ENCODE measurements at places on chromosomes 1 and 21. TPM values are rescaled to one million over a fixed set of nuclear protein-coding genes. Genes with fewer than 3 reads are reported as not detected.
A peak's percentile ranks its signal among the peaks of the same experiment; 100 is the strongest.

DNA sequence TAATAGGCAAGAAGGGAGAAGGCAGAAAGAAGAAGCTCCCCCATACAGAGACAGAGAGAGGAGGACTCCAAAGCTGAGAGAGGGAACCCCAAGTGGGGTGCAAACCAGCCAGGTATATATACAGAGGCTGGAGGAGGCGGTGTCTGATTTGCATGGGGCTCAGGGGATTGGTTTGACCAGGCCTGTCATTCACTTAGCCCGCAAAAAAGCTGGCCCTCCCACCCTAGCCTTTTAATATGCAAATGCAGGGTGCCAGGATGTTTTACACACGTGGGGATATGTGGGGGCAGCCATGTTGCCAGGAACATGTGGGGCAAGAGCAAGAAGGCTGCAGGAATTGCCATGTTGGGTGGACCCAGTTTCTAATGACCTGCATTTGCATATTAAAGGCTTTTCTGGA, 37.0 kb upstream of the TENT5B start:
- no peak for DNase-seq

DNA sequence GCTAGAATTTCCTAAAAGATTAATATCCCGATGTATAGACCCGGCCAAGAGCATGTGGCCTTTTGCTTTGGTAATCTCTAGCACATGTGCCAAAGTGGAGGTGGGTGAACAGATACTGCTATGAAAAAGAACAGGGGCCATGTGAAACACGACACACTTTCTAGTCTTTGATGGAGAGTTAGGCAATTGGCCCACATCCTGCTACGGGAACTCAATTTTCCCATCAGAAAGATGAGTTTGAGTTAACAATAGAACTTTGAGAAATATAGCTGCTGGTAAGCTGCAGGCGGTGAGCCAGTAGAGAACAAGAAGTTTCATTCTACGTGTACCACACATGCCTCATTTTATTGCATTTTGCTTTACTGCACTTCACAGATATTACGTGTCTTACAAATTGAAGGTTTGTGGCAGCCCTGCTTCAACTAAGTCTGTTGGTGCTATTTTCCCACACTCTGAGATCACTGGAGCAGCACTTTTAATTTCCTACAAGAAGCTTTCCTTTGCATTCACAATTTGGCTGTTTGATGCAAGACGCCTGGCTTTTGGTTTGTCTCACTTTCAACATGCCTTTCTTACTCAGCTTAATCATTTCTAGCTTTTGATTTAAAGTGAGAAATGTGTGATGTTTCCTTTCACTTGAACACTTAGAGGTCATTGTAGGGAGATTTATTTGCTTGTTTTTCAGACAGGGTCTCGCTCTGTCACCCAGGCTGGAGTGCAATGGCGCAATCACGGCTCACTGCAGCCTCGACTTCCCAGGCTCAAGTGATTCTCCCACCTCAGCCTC, 46.3 kb downstream of the HTR6 start:
- no peak for DNase-seq

- DNase-seq = no peak
These were observed 21.1 kb downstream of the SNAP47 start for GRCh38 chr1:227756172-227756959.

GRCh38 chr1:16189921-16190621, 22.4 kb downstream of the ARHGEF19 start:
- no peak for DNase-seq

DNA sequence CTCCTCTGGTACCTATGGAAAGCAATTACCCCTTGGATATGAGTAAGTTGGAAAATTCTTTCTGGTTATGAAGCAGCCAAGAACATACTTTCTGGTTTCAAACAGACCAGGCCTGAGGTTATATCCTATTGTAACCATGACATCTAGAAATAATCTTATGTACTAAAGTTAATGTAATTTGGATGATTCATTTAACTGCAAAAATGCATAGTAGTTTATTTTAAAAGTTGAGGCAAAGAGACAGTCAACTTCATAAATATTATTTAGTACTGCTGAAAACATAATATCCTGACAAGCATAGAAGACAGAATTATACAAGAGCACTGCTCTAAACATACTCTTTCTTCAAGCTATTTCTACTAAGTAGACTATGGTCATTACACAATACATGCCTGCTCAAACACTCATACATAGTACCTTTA, 25.5 kb downstream of the ODF2L start:
- DNase-seq = no peak

DNA sequence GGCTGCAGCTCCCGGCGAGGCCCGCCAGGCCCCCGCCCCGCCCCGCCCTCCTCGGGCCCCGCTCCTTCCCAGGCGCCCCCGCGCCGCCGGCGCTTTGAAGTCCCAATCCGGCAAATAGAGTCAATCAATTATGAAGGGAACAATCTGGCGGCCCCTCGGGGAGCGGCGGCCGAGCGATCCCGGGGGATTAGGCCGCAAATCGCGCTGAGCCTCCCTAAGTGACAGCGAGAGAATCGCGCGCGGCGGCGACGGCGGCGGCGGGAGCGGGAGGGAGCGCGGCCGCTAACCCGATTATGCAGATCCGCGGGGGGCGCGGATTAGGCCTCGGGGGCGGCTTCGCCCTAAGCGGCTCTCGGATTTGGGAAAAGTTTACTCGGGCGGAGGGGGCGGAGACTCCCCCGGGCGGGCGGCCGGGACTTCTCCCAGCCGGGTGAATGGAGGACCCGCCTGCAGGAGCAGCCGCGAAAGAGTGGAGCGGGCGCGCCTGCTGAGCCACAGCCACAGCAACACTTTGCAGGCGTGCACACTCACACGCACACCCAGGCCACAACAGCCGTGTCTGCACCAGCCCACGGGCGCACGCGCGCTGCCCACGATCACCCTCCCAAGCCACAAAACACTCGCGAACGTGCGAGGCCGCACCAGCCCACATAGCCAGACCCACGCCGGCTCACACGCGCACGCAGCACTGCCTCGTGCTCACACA, 23.0 kb upstream of the DMBX1 start:
- no peak for DNase-seq

DNA sequence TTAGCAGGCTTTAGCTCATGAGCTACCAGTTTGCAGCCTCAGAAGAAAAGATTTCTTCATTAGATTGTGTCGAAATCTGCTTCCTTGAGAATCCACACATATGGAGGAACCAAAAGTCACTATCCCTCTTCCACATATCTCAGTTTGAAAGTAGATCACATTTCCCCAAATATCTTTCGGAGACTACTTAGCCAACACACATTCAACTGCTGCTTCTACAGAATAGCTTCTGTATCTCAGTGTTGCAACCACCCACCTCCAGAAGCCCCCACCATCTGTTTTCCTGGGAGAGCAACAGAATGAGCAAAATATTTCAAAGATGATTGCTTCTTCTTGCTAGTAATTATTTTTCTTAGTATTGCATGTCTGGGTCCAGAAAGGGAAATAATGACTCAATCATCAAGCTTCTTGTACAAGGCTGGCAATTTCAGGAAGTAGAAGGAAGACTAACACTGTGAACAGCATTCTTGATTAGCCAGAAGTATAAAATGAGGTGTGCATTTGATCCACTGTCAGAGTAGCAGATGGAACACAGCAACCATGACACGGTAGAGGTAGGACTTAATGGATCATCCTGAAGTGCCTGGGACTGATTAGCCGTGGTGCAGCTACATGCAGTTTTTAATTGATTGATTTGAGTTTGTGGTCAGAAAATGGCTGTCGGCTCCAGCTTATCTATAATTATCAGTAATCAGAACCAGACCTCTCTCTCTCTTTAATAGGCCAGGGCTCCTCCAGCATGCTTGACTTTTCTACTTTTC, 24.9 kb downstream of the ZC3H11B start:
- no peak for DNase-seq

DNA sequence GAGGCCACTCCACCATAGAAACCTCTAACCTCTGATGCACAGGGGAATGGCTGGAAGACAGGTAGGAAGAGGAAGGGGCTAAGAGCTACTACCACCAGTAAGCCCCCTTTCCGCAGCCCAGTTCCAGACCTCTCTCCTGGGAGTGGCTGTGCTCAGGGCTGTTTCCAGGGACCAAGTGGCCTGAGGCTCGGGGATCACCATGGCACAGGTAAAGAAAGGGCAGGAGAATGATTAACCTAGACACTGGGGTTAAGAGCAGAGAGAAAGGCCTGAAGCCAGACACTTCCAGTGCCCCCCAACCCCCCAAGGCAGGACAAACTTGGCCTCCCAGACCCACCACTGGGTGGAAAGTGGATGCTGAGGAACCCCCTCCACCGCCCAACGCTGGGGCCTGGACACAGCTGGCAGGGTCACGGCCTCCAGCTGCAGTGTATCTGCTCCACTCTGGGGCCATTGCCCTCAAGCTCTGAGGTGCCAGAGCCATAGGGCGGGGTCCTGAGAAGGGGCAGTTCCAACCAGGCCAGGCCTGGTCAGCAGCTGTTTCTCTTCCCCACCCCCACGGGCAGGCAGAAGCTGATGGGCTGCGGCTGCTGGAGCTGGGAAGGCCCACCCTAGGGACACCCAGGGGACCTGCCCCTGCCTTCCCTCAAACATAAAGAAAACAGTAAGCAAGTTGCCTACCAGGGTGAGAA, 2.6 kb downstream of the TAGLN2 start:
- no peak for DNase-seq

DNA sequence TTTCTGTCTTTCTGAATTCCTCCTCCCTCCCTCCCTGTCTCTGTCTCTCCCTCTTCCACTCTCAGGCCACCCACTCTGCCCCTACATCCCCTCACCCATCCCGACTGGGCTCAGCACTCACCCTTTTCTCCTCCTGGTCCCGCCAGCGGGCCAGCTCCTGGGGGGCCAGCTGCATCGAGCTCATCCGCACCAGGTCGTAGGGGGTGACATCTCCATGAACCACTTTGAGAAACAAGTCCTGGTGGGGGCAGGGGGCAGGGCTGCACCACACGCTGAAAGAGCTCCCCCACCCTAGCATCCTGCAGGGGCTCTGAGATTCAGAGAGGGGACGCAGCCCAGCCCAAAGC, 17.8 kb downstream of the SPOCD1 start:
- no peak for DNase-seq

DNA sequence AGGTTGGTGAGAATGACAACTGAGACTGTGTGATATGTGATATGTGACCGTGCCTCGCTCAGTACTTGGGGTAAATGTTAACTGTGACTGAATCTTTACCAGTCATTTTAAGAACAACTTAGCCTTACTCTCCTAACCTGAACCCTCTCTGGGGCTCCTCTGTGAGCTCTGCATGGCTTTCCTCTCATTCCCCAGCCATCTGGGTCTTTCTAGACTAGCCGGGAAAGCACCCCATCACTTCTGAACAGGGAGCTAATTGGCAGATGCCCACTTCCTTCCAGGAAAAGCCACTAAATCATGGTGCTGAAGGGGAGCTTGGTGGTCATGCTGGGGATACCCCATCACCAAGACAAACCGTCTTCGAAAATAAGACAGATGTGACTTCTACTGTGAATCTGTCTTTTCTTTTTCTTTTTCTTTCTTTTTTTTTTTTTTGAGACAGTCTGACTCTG, 16.5 kb upstream of the FOXO6 start:
- DNase-seq = no peak

GRCh38 chr1:212574732-212575131, 33.8 kb upstream of the ATF3 start:
- DNase-seq = no peak

- DNase-seq = peak; percentile 33
These were observed 2.5 kb upstream of the OLFML3 start for GRCh38 chr1:113976609-113977278.

GRCh38 chr1:93955765-93956164, 46.5 kb upstream of the GCLM start:
- DNase-seq = no peak

- DNase-seq = no peak
These were observed 125.7 kb downstream of the FMN2 start for GRCh38 chr1:240217403-240217802.

GRCh38 chr1:176720838-176721237, 257.9 kb downstream of the PAPPA2 start:
- DNase-seq = no peak

Gene RAB42
- 13.6 TPM for total RNA-seq

Gene PHGDH
- total RNA-seq = 674 TPM

Gene APCS
- total RNA-seq = not detected

Gene BTBD8
- total RNA-seq = 1.8 TPM

Gene C1orf185
- not detected for total RNA-seq

Gene GJB3
- total RNA-seq = 1.1 TPM

Gene LYPD8
- total RNA-seq = not detected

Gene FAM110D
- 0.48 TPM for total RNA-seq

All from H1 (cell line).